ENCODE measurements at places on chromosomes 3 and 15.
A peak's percentile ranks its signal among the peaks of the same experiment; 100 is the strongest.

GRCh38 chr3:177816667-177817208, 619.5 kb upstream of the TBL1XR1 start:
- no peak for DNase-seq

- no peak for DNase-seq
Observed at GRCh38 chr15:84108728-84109127, 126.8 kb upstream of the GOLGA6L4 start.

DNA sequence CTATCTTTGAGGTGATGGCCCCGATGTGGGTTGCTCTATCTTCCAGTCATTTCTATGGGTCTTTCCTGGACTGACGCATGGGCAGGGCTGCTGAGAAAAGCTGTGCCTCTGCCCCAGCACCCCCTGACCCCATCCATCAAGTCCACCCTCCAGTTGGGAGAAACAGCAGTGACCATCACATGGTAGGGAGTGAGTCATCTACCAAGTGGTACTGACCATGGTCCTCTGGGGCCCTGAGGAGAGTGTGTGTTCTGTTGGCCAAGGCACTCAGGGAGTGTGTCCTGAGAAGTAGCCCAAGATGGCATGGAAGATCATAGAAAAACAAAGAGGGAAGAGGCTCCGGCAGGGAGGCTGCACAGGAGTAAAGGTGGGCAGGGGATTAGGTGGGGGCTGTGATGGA, 1.6 kb upstream of the DNAH1 start:
- no peak for DNase-seq

- no peak for DNase-seq
Observed at GRCh38 chr15:31098953-31099740, 2.4 kb downstream of the TRPM1 start.

DNA sequence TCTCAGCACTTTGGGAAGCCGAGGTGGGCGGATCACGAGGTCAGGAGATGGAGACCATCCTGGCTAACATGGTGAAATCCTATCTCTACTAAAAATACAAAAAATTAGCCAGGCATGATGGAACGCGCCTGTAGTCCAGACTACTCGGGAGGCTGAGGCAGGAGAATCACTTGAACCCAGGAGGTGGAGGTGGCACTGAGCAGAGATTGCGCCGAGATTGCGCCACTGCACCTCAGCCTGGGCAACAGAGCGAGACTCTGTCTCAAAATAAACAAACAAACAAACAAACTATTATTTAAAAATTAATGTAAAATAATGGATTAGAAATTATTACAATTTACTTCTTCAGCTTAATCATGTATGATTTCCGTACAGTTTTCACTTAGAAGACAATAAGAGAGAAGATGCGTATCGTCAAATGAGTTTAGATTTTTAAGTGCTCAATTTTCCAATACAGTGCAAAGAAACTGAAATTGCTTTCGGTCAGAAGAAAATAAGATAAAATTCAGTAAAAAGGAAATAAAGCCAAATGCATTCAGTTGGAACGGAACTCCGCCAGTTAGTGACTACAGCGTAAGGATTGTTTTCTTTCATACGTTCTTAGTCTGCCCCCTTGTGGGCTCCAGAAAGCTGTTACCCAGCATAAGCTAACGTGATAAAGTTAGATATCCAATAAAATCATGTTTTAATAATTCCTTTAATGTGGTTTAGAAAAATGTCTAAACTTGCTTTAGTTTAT, 24.8 kb downstream of the AADAC start:
- DNase-seq: peak; percentile 6

DNA sequence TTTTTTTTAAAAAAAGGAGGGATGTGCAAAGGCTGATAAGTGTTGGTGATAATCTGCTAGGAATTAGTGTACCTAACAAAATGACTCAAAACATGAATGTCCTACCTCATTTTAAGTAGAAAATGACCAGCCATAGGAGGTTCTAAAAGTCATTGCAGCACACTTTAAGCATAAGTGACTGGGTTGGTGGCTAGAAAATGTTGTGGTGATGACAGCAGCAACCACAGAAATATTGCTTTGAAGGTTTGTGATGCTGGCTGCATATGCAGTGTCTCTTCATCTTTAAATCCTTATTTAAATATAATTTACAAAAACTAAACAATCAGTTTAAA, 55.2 kb downstream of the CMSS1 start:
- DNase-seq: no peak

DNA sequence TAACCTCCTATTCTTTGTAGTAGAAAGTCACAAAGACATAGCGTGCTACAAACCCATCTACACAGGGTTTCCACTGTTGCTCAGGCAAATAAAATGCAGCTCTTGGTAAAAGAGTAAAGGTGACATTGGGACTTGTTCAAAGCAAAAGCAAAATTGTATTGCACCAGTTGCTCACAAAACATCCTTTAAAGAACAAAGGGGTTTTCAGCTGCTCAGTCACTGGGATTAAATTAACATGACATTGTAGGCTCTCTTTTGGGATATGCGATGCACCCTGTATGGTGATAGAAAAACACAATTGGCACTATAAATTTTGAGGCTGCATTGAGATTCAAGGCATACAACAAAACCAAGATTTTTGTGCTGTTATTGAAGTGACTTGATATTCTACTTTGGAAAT, 447.3 kb upstream of the CNTN3 start:
- no peak for DNase-seq

GRCh38 chr15:38883987-38884386, 319.4 kb upstream of the RASGRP1 start:
- DNase-seq: no peak

DNA sequence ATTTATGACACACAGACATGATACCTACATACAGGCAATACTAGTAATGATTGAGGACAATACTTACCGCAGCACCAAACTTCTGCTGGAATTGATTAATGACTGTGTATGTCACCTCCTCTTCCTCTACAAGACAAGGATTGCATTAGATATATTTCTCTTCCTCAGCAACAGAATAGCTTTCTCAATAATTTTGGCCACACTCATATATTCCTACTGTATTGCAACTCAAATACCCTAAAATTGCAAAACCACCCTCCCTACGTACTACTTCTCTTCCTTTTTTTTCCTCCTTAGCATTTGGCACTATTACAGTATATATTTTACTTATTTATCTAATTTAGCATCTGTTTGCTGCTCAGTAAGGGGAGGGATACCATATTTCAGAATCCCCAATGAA, 14.8 kb downstream of the EXD1 start:
- no peak for DNase-seq

DNA sequence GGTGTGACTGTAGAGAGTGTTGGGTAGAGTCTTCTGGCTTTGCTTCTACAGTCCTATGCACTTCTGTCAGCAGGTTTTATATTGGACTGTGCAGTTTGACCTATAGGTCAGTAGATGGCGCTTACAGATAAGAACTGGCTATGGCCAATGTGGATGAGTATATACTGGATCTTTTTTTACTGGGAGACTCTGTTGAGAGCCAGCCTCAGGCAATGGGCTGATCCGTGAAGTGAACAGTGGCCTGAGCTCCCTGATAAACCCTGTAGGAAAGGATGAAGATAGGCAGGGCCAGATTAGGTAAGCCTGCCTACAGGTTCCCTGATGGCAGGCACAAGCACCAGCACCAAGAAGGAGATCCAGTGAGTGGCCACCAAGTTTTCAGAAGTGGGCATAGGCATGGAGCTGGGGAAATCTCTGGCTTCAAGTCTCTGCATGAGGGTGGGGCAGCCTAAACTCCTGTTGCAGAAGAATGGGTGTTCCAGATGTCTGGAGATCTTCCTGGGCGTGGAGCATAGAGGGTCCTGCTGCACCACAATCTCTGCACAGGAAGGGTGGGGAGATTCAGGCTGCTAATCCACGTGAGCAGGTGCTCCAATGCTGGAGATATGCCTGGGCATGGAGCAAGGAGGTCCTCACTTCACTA, 326.0 kb upstream of the SGO1 start:
- no peak for DNase-seq

GRCh38 chr15:97915261-97915660, 45.2 kb upstream of the ARRDC4 start:
- no peak for DNase-seq

DNA sequence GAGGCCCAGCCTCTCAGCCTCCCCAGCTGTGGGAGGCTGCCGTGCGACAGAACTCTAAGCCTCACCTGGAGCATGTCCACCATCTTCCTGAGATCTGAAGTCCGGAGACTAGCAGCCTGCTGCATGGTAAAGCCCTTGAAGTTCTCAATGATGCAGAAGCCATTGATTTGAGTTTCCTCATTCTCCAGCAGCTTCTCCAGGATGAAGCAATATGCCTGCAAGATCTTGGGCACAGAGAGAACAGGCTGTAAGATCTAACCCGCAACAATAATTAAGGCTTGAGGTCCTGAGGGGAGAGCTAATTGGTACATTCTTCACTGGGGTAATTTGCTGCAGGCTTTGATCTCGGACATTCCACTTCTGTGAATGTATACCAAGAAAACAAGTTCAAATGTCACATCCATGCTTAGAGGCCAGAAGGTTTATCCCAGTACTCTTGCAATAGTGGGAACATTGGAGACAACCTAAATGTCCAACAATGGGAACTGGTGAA, 9.7 kb downstream of the RLBP1 start:
- no peak for DNase-seq

GRCh38 chr15:85947021-85947420, 132.7 kb upstream of the AGBL1 start:
- no peak for DNase-seq

DNA sequence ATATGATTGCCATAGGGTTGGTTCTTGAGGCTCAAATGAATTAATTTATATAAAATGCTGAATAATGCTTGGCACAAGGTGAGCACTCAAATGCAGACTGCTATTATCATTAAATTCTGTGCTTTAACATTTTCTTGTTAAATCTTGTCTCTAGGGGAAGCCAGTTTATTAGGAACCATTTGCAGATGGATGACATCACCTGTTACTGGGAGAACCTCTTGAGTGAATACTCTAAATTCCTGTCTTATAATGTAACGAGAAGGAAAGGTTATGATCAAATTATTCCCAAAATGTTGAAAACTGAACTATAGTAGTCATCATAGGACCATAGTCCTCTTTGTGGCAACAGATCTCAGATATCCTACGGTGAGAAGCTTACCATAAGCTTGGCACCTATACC, 6.2 kb upstream of the TIMMDC1 start:
- no peak for DNase-seq

DNA sequence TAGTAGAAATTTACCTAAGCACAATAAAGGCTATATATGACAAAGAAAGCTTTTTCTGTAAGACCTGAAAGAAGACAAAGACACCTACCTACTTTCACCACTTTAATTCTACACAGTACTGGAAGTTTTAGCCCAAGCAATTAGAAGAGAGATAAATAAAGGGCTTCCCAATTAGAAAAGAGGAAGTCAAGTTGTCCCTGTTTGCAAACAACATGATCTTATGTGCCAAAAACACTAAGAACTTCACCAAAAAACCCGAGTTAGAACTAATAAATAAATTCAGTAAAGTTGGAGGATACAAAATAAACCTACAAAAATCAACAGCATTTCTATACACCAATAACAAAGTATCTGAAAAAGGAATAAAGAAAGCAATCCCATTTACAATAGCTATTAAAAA, 190.9 kb downstream of the NR2F2 start:
- no peak for DNase-seq

- no peak for DNase-seq
Observed at GRCh38 chr15:57376696-57377477, 582 bp downstream of the CGNL1 start.

DNA sequence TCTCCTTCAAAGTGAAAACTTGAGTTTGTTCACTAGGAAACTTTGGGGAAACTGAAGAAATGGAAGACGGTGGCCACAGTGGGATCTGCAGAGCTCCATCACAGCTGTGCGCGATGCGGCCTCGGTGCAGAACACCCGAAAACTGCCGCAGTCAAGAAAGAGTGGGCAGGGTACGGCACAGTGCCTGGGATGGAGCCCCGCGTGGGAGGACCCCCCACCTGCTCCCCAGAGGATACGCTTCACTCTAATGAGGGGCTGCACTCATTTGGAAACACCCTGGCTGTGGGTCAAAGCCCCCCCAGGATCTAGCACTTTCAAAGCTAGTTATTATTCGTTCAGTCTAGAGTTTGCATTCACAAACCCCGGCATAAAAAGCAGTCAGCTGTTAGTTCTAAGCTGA, 9.5 kb downstream of the ADAMTS17 start:
- no peak for DNase-seq

GRCh38 chr3:65560133-65560532, 478.6 kb downstream of the MAGI1 start:
- no peak for DNase-seq

Data from activated CD8-positive, alpha-beta memory T cell treated with anti-CD3 and anti-CD28 coated beads for 1 hour (primary cell).